GM23338 (cell line): ENCODE measurements at places on chromosomes 2 and 18. TPM values are rescaled to one million over a fixed set of nuclear protein-coding genes. Genes with fewer than 3 reads are reported as not detected.

DNA sequence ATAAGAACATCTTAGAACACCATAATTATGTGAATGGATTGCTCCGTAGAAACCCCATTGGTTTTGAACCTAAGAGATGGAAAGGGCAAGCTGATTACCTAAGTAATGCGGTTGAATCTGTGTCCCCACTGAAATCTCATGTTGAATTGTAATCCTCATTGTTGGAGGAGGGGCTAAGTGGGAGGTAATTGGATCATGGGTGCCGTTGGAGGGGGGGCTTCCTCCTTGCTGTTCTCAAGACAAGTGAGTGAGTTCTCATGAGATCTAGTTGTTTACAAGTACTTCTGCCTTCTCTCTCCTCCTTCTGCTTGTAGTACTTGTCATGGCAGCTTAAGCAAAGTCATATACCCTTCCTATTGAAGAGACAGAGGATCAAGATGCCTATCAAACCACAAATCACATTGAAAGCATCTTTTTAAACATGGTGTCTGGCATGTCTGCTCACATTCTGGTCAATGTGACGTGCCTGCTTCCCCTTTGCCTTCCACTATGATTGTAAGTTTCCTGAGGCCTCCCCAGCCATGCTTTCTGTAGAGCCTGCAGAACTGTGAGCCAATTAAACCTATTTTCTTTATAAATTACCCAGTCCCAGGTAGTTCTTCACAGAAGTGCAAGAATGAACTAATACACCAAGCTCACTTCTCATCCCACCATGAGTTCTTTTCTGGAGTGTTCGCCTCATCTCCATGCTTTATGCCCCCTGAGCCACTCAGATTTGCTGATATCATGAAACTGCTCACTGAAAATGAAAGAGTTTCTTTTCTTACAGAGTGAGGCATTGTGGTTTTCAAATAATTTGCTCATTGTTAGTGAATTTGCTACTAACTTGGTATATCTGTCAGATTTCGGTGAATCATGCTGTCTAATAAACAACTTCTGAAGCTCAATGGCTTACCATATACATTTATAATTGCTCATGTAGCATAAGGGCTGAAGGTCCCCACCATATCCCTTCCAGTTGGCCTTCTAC is 23.6 kb downstream of the KCNE4 start:
- H3K4me1 ChIP-seq: no peaks in the 10 kb centered on the region
- no peak overlapping the region for H3K27ac ChIP-seq
- no peak for DNase-seq
- H3K27me3 ChIP-seq: no peaks in the 10 kb centered on the region

DNA sequence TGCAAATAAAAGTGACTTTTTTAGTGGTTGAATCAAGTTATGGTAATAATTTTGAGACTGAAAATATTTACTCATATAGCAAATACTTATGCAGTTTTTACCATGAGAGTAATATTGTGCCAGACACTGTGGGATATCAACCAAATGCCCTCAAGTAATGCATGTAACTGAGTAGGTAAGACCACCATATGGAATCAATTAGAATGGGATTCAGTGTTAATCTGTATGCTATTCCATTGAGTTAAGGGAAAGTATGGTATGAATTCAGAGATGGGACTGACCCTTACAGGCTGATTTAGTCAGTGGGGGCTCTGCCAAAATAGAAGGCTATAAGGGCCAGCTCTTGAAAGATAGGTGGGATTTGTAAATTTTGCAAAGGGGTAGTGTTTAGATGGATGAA is 131.6 kb downstream of the CCDC85A start:
- H3K27me3 ChIP-seq: no peaks in the 10 kb centered on the region
- no peak overlapping the region for H3K4me3 ChIP-seq
- H3K27ac ChIP-seq: no peak overlapping the region
- no peaks in the 10 kb centered on the region for H3K36me3 ChIP-seq

DNA sequence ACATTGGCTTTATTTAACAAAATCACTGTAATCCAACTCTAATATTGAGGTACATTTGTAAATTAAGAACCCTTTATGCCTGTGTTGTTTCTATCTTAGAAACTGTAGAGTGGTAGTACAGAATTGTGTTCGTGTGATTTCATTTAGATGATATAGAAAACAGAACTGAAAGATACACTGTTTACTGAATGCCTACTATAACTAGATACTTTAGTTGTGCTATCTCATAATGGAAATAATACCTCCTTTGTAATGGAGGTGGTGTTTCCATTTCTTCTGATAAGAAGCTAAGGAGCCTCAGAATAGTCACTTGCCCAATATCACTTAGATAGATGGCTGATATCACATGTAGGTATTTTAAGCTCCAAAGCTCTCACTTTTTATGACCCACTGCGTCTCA is 62.5 kb upstream of the UBXN4 start:
- peaks cover 12% of the 10 kb centered on the region; the same call in 1 of the 2 replicates for H3K36me3 ChIP-seq
- H3K27ac ChIP-seq: no peak overlapping the region
- no peak overlapping the region for H3K4me3 ChIP-seq
- no peak for DNase-seq

DNA sequence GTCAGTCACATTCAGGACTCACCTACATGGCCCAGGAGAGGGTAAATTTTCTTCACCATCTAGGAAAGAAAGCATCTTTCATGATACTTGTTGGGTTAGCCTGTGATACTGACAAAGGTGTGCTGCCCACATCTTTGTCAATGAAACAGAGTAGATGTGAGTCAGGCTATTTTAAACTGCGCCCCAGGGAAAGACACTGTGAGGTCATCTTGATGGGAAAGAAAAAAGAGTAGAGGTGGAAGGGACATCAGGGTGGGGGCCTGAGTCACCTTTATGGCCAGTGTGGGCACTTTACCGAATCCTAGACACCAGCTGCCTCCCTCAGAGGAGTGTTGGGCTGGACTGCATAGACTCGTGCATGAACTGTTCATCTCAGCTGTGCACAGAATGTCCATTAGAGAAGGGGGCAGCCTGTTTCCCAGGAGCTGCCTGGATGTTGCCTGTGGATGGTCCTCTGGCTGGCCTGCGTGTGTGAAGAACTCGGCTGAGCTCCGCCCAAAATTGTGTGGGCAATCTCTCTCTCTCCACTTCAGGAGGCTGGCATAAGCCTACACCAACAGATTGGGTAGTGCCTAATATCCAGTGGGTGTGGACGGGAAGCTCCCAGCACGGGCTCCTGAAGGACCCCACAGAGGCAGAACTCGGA is 278.7 kb upstream of the PXDN start:
- H3K36me3 ChIP-seq: no peaks in the 10 kb centered on the region
- no peaks in the 10 kb centered on the region for H3K27me3 ChIP-seq
- DNase-seq: no peak
- peaks cover 11% of the 10 kb centered on the region; the same call in 1 of the 2 replicates for H3K4me1 ChIP-seq

GRCh38 chr2:219446101-219446504 is 11.5 kb downstream of the SPEG start:
- H3K4me3 ChIP-seq: no peak overlapping the region
- H3K27ac ChIP-seq: no peak overlapping the region
- DNase-seq: peak; percentile 70
- H3K27me3 ChIP-seq: peaks cover 47% of the 10 kb centered on the region

DNA sequence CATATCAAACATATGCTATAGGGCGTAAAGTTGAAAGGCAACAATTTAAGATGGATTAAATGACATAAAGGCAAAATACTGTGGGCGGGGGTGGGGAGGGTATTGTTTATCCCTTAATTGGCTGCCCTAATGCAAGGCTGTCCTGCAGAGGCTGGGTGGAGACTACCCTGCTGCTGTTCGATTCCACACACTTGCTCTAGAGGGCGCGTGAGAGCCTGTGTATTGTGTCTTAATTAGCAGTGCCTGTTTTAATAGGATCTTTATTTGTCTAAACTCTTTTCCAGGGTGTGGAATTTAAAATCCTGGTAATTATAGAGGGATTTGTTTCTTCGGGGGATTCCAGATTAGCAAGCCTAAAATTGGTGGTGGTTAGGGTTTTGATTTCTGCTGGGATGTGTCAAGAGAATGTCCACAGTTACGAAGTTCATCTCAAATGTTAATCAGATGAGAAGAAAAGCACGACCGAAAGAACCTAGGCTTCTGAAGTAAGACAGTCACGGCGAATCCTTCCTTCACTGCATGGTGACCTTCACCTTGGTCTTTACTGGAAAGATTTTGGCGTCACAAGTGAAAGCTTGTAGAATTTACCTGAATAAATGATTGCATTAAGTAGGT is 103.5 kb upstream of the MAP3K20 start:
- H3K27me3 ChIP-seq: no peaks in the 10 kb centered on the region
- peak; percentile 80 for DNase-seq
- no peaks in the 10 kb centered on the region for H3K36me3 ChIP-seq
- H3K4me1 ChIP-seq: no peaks in the 10 kb centered on the region; the same call in 1 of the 2 replicates
- H3K4me3 ChIP-seq: no peak overlapping the region
- no peak overlapping the region for H3K27ac ChIP-seq

GRCh38 chr2:27379836-27380625 is 503 bp downstream of the ZNF513 start:
- peak; percentile 42 for DNase-seq
- peaks cover 48% of the 10 kb centered on the region for H3K36me3 ChIP-seq
- H3K27me3 ChIP-seq: no peaks in the 10 kb centered on the region
- peak overlapping the region; percentile 99 for H3K27ac ChIP-seq

DNA sequence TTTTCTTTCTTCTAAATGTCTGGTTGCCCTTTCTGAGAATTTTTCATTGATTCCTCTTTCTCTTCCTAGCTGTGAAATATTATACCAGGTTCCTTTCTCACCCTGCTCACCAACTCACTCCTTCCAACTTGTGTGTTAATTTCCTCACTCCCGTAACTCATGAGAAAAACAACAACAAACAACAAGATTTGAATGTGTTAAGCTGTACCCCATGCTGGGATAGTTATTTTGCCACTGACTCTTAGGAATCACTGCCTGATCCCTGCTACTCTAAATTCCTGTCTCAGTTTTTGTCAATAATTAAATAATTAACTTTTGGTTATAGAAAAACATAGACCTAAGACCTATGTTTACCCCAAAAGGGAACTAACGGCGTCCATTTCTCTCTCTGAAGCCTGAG is 242.7 kb downstream of the DPP10 start:
- peak overlapping the region; percentile 2; the same call in 1 of the 2 replicates for H3K4me3 ChIP-seq
- peak; percentile 62 for DNase-seq
- peak overlapping the region; percentile 82; the same call in 1 of the 2 replicates for H3K27ac ChIP-seq
- no peaks in the 10 kb centered on the region for H3K27me3 ChIP-seq

DNA sequence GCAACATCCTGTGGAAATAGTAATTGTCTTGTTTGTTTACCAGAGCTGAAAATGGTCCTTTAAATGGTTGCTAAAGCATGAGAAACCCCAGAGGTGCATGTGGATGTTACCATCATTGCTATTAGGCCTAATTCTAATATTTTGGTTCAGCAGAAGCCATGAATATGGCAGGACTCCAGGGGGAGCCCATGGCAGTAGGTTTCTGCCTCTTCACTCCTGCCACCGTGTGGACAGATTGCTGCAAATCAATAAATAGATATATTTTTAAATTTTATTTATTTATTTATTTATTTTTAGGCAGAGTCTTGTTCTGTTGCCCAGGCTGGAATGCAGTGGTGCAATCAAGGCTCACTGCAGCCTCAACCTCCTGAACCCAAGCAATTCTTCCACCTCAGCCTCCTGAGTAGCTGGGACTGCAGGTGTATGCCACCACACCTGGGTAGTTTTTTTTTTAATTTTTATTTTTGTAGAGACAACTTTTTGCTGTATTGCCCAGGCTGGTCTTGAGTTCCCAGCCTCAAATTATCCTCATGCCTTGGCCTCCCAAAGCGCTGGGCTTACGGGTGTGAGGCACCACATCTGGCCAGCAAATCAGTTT is 54.9 kb upstream of the CAPN13 start:
- peak; percentile 79 for DNase-seq
- no peaks in the 10 kb centered on the region for H3K36me3 ChIP-seq
- H3K27me3 ChIP-seq: no peaks in the 10 kb centered on the region

The GPR45 gene
- 0.21 and 0.23 TPM in 2 replicates for total RNA-seq

DNA sequence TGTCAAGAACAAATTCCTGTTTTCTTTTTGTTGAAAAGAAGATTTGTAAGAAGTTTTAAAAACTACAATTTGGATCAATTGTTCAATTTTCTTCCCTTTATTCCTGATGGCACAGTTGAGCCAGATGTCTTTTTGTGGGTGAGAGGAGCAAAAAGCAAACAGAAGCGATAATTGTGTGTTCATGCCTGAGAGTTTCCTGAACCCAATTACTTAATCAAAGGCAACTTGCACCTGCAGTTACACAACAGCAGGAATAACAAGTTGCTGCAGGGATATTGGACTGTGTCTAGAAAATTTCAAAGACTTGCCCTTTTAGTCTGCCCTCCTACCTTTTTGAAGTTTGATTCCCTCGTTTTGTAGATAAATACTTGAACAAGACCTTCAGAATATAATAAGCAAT is 383.6 kb downstream of the DSEL start:
- no peak for DNase-seq
- H3K4me1 ChIP-seq: no peaks in the 10 kb centered on the region
- H3K27me3 ChIP-seq: no peaks in the 10 kb centered on the region
- H3K36me3 ChIP-seq: no peaks in the 10 kb centered on the region
- H3K27ac ChIP-seq: no peak overlapping the region

The DSG3 gene
- total RNA-seq: 0.24 TPM in 1 of 2 replicates, not detected in the other

DNA sequence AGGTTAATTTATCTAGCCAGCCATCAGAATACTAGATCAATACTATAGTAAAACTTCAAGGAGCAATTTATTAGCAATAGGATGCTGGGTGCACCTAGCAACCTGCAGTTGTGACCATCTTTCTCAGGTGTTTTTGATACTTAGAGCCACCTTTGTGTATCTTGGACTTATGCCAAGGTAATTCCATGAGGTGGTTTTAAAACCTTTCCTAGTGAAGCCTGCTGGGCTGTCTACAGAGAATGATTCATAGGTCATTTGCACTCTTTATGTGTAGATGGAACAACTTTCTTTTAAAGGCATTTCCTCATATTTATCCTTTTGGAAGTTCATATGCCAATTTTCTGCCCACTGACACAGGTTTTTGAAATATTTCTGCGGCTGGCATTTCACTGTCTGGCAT is 1030.1 kb upstream of the POU3F3 start:
- no peaks in the 10 kb centered on the region for H3K27me3 ChIP-seq
- DNase-seq: no peak
- peaks cover 14% of the 10 kb centered on the region for H3K4me1 ChIP-seq
- no peaks in the 10 kb centered on the region for H3K36me3 ChIP-seq
- no peak overlapping the region for H3K27ac ChIP-seq

The DSG4 gene
- not detected in 2 replicates for total RNA-seq
